ENCODE measurements at places on chromosomes 4 and X.
A peak's percentile ranks its signal among the peaks of the same experiment; 100 is the strongest.

GRCh38 chr4:123807866-123808265, 411.3 kb downstream of the SPRY1 start:
- DNase-seq, result no peak

- DNase-seq, result no peak
Measured at GRCh38 chrX:13764281-13764680, 29.7 kb downstream of the OFD1 start.

- DNase-seq, result peak; percentile 32
Measured at GRCh38 chrX:49995107-49995731, 72.8 kb downstream of the CLCN5 start.

DNA sequence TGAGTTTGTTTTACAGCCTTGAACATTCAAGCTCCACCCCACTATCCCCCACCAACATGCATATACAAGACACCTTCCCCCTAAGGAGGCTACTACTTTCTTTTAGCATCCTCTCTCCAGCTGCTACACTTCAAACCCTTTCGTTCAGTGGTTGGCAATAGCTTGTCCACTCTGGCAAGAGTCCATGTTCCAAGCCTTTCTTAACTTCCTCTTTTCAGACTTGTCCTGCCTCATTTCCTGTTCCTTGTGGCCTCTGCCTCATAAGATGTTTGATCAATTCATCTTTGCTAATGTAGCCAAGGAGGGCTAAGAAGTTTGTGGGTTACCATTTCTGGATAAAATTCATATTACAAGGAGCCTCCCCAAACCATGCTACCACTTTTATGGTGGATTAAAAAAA, 20.8 kb upstream of the ZCCHC12 start:
- DNase-seq, result no peak

DNA sequence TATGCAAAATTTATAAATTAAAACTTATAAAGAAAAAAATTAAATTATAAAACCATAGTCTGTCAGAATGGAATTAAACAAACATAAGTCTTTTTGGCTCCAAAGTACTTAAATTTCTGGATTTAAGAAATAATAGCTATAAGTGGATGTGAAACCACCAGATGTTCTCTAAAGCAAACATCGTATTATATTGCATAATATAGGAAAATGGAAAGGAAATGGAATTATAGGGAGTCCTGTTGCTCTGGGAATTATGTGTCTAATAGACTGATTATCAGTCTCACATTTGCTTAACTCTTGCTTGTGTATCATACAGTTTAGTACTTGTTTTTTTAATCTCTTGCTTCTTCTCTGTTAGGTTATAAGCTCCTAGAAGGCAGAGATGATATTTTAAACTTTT, 819.2 kb downstream of the RAPGEF2 start:
- no peak for DNase-seq

DNA sequence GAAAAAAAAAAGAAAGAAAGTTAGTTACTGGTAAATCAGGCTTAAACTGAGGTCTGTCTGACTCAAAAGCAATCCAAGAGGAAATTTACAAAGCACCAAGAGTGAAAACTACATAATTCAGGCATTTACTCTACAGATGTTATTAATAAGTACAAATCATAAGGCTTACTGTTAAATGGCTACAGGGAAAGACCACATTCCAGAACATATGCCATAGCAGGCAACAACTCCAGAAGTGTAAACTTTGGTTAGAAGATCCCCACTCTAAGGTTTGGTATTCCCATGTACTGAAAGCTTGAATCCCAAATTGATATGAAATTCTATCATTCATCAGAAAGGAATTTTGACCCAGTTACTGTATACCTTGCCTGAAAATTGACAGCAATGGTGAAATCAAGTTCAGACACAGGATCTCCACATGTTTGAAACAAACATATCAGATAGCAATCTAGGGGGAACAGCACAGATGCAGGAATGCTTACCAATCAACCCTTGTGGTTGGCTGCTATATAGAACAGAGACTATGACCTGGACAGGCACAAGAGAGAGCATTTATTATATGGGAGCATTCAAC, 6.6 kb downstream of the USP26 start:
- DNase-seq, result no peak

DNA sequence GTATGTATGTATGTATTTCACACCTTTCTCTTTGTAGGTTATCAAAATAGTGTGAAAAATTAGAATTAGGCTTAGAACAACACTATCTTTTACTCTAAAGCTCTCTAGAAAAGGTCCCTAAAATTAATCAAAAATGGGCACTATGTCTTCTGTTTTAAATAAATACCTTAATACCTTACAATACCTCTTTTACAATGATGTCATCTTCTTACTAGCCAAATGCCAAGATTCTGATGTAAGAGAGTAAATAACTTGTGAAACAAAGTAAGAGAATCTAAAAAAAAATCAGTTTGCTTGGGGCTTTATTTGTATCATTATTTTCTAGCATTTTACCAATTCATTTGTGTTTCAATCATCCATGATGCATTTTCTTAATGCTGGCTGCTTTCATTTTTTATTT, 402.2 kb upstream of the MAGEB2 start:
- DNase-seq, result no peak

GRCh38 chr4:48360285-48361011, 19.1 kb downstream of the SLAIN2 start:
- peak; percentile 13 for DNase-seq

- no peak for DNase-seq
Measured at GRCh38 chr4:180350901-180351300, 1892.3 kb upstream of the TENM3 start.

DNA sequence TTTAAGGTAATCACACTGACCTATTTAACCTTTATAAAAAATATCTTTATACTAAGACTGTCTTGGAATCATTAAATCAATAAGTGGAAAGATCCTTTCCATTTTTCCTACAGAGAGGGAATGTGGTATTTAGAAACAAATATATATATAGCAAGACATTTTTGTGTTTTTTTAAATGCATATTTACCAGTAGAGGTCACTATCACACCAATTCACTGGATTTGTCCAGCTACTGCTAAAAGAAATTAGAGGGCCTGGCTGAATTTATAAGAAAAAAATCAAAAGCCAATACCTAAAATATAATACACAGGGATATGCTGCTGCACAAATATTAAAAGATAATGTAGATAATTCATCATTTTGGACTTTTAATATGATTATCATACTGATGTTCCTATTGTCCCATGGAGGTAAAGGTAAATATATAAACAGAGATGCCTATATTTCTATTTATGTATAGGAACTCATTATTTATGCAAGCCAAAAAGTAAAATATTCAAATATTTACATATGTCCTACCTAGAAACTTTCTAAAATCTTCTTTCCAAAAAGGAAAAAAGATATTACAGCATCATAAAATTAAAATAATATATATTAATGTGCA, 69.5 kb downstream of the PDE5A start:
- peak; percentile 21 for DNase-seq

GRCh38 chrX:20989361-20989760, 384.9 kb upstream of the CNKSR2 start:
- no peak for DNase-seq

DNA sequence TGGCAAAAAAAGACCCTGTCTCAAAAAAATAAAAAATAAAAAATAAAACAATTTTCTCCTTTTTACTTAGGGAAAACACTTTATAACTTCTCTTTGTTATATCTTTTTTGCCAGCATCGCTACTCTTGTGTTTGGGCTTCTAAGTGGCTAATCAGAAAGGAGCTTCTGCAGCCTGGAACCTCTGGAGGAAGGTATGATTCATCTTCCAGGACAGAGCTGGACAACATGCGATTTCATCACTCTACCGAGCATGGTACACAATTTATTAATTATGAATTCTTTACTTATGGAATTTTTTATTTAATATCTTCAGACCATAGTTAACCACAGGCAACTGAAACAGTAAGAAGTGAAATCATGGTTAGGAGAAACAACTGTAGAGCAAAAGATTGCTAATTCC, 1254.3 kb upstream of the AGA start:
- DNase-seq, result no peak

DNA sequence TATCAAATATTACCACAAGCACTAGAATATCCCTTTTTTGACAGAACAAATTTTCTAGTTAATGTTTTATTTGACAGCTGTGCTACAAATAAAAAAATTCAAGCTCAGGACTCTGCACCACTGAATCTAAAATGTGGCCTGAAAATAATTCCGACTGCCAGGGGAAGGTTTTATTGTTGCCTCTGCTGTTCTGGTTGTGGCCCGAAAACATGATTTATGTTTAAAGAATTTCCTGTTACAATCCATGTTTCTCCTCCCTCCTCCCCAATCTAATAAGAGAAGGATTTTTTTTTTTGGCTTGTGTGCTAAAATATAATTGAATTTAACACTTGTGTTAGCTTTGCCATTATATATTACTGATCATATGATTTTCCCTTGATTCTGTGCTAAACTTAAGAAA, 227.8 kb downstream of the DCLK2 start:
- DNase-seq, result peak; percentile 62

DNA sequence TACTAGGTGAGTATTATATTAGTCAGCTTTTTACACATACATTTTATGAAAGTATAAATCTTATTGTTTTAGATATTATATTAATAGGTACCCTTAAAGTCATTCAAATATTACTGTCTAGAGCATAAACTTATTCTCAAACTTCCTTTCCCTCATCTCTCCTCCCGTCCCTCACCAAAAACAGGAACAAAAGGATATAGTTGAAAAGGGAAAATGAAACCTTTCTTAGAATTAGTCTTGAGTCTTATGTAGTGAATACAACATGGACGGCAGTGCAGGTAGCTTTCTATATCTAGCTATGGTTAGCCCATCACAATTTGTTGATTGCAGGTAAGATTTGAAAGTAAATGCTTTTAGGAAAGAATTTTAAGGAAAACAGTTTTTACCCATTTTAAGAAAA, 65.6 kb downstream of the RBPJ start:
- no peak for DNase-seq

DNA sequence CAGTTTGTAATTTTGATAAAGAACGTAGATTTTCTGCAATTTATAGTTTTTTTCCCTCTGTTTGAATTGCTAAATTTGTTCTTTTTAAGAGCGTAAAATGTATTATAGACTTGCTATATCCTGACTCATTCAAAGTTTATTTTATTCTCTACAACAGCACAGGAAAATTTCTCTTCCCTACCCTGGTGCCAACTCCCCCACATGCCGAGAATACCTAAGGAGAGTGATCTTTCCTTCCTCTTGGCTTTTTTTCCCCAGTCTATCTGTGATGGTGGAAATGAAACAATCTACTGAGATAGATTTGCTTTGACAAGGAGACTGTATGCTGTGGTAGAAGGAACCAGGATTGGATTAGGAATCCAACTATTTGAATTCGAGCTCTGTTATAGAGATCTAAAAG, 271.6 kb downstream of the TLL1 start:
- DNase-seq, result peak; percentile 23
